ENCODE measurements at places on chromosomes 6 and 20. TPM values are rescaled to one million over a fixed set of nuclear protein-coding genes. Genes with fewer than 3 reads are reported as not detected.

The LAMA2 gene
- 0.50 TPM for total RNA-seq

The KCNK16 gene
- not detected for total RNA-seq

The NDUFAF5 gene
- total RNA-seq: 34.7 TPM

The NUDT3 gene
- 20.2 TPM for total RNA-seq

The FOXO3 gene
- total RNA-seq: 39.6 TPM

The TSBP1 gene
- not detected for total RNA-seq

The FAM209B gene
- total RNA-seq: not detected

The RFX6 gene
- not detected for total RNA-seq

The ADGRF1 gene
- 10.0 TPM for total RNA-seq

The SNX9 gene
- 53.5 TPM for total RNA-seq

The RAB32 gene
- 56.5 TPM for total RNA-seq

The NRSN1 gene
- total RNA-seq: not detected

The GPX5 gene
- not detected for total RNA-seq

The FAM83C gene
- total RNA-seq: not detected

The TGM3 gene
- total RNA-seq: not detected

The DCDC2 gene
- total RNA-seq: 0.05 TPM

The SPATS1 gene
- total RNA-seq: not detected

The TMEM239 gene
- total RNA-seq: not detected

The C2 gene
- 0.45 TPM for total RNA-seq

The EPPIN gene
- not detected for total RNA-seq

The TREML2 gene
- total RNA-seq: not detected

The CYP24A1 gene
- 6.2 TPM for total RNA-seq

The DOK5 gene
- 0.17 TPM for total RNA-seq
